Stromal cell of bone marrow (primary cell): ENCODE measurements at places on chromosomes 7 and 10.
A peak's percentile ranks its signal among the peaks of the same experiment; 100 is the strongest.

GRCh38 chr10:89887830-89888229 lies 186.4 kb downstream of the KIF20B start:
- peak; percentile 18 for DNase-seq

- DNase-seq = no peak
These were observed 19.2 kb upstream of the PLEKHS1 start for GRCh38 chr10:113732160-113732881.

DNA sequence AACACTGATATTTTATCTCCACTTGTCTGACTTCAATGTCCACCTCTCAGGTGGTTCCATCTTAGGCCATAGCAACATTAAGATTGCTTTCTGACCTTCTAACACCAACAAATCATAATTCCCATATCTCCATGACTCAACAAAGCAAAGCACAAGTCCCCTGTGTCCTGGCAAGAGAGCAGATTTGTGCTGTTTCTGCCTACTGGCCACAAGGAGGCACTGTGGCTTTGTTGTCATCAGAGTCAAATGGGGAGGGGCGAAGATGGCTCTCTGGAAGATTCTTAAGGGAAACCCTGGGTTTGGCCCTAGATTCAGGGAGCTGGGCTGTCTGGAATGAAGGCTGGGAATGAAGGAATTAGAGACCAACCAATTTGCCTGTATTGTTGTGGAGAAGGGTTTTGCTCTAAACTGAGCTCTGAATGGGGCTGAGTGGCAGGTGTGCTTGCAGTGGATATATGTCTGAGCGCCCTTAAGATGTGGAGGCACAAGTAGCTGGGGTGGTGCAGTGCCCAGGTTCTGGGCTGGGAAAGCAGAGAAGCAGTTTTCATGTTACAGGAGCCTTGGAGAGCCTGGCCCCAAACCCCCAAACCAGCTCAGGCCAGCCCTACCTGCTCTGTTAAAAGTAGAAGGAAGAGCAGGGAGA lies 154.8 kb upstream of the PRSS58 start:
- DNase-seq = peak; percentile 58

DNA sequence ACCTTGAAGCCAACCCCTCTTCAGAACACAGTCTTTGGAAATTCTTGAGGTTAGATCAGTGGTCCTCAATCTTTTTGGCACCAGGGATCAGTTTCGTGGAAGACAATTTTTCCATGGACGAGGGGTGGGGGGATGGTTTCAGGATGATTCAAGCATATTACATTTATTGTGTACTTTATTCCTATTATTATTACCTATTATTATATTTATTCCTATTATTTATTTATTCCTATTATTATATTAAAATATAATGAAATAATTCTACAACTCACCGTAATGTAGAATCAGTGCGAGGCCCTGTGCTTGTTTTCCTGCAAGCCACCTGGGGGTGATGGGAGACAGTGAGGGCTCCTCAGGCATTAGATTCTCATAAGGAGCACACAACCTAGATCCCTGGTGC lies 17.9 kb downstream of the CAMK1D start:
- DNase-seq = no peak

- DNase-seq = no peak
These were observed 26.9 kb upstream of the TPK1 start for GRCh38 chr7:144862612-144863319.

DNA sequence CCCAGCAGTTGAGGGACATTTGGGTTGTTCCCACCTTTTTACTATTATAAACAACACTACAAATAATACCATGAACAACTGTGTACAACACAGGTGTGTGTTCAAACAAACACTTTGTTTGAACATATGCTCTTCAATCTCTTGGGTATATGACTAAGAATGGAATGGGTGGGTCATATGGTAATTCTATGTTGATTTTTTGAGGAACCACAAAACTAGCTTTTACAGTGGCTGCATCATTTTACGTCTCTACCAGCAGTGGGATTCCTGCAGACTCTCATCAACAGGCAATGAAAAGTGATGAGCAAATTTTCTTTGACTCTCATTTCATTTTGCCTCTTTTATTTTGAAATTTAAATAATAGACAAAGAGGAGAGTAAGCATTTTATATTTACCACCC lies 116.9 kb upstream of the KLF14 start:
- peak; percentile 23 for DNase-seq

DNA sequence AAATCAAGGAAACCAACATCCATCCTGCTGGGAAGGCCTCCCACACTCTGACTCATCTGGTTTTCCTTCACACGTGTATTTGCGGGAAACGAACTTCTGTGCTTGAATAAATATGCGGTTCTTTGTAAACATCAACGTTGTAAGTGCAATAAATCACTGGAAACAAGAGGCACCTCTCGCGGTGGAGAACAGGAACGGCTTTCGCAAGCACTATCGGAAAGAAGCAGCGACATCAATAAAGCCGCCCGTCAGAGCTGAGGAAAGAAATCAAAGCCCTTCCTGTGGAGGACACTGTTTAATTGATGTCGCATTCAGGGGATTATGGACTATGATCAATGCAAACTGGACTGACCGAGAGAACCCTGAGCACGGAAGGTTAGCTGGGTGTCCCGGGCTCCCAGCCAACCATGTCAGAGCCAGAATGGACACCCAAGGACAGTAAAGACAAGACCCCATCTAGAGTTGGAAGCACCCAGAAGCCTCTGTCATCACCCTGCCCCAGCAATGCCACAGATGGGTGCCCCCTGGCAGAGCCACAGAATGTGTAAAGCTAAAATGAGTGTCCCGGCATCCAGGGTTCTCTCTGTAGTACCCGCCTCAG lies 37.6 kb downstream of the OAT start:
- no peak for DNase-seq

- no peak for DNase-seq
These were observed 188.5 kb upstream of the BMPER start for GRCh38 chr7:33716581-33717477.

DNA sequence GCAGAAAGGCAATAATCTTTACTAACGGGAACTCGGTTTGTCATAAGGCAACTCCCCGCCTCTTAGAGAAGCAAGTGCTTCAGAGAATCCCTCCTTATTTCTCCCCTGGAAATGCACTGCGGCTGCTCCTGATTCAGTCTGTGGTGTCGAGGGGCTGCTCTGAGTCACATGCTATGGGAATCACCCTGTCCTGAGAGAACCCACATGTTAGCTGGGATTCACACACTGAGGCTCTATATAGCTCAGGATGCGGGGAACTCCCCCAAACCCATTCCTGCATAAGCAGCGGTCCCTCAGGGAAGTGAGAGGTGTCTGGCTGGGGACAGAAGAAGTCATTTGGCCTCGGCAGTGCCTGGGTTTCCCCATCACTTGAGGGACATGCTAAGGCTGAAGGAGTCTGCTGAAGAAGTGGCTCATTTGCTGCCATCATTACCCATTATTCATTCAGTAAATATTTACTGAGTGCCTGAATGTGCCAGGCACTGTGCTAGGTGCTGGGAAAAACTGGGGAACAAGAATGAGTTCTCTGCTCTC lies 87.5 kb downstream of the ATXN7L1 start:
- no peak for DNase-seq

GRCh38 chr7:51234139-51234538 lies 82.5 kb downstream of the COBL start:
- DNase-seq = no peak

DNA sequence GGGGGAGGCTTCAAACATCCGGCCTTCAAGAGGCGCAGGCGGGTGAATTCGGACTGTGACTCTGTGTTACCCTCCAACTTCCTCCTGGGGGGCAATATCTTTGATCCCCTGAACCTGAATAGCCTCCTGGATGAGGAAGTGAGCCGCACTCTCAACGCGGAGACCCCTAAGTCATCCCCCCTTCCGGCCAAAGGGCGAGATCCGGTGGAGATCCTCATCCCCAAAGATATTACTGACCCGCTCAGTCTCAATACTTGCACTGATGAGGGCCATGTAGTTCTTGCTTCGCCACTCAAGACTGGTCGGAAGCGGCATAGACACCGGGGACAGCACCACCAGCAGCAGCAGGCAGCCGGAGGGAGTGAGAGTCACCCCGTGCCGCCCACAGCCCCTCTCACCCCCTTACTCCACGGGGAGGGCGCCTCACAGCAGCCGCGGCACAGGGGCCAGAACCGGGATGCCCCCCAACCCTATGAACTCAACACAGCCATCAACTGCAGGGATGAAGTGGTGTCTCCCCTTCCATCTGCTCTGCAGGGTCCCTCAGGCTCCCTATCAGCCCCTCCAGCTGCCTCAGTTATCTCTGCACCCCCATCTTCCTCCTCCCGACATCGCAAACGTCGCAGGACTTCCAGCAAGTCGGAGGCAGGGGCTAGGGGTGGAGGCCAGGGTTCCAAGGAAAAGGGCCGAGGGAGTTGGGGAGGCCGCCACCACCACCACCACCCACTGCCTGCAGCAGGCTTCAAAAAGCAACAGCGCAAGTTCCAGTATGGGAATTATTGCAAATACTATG lies 1.1 kb downstream of the MEPCE start:
- DNase-seq = no peak

GRCh38 chr7:55546814-55547213 lies 25.5 kb downstream of the VOPP1 start:
- DNase-seq = peak; percentile 85

- DNase-seq = no peak
These were observed 50.2 kb downstream of the LOXL4 start for GRCh38 chr10:98217801-98218200.

- no peak for DNase-seq
These were observed 154.4 kb downstream of the DIP2C start for GRCh38 chr10:535051-535450.

DNA sequence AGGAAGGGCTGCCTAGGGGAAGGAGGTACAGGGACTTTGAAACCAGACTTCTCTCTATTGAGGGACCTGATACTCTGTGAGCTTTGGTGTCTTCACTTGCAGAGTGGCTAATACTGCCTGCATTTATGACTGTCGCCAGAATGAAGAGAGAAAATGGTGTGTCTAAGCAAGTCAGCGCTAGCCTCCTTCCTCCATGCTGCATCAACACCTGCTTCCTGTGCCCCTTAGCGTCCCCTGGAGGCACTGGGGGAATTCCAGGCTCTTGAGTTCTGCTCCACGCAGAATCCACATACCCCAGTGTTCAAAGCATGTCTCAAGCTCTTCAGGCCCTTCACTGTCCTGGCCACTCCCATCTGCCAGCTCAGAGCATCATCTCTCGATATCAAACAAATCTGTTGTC lies 140.5 kb downstream of the PKD1L1 start:
- DNase-seq = no peak

DNA sequence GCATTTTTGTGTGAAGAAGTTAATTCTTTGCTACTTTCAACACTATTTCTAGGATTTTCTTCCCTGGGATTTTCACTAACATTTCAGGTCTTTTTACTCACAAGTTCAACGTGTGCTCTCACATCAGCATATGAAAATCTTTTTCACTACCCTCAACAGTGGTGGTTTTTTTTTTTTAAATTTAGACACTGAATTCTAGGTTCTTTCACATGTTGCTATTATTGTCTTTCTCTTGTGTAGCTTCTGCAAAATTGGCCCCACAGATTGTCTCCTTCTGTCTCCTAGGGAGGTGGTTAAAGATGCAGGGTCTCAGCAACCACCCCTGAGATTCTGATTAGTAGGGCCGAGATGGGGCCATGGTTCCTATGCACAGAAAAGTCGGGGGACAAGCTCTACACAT lies 165.0 kb upstream of the GPR26 start:
- DNase-seq = no peak

DNA sequence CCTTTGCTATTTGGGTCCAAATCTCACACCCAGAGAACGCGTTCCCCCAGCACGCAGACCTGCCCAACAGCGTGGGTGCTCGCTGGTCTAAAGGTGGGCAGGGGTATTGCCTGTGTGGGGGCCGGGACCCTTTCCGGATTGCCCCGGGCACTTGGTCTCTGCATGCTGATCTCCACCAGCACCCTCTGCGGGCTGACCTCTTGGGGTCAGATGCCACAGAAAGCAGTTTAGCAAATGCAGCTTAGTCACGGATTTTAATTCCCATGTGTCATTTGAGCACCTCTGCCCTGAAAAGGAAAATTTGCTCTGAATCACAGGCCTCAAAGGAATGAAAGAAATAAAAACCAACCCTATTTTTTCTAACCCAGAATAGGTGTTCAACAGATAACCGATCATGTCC lies 46.7 kb downstream of the PKD1L1 start:
- peak; percentile 9 for DNase-seq
